ENCODE measurements at places on chromosomes 1 and 21.

DNA sequence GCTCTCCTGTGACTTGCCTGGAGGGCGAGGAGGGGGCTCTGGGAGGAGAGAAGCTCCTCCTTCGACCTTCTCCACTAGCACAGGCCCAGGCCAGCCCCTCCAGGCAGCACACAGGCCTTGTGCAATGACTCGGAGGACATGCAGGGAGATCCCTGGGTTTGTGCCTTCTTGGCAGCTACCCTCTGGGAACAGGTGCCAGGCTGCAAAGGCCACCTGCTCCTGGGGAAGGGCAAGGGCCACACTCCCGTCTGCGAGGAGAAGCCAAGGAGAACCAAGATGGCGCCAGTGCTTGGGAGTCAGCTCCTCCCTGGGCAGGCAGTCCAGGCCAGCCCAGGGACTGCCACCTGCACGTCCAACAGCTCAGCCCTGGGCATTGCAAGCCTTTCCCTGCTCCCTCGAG, 15.3 kb downstream of the CASZ1 start:
- no peak for DNase-seq

GRCh38 chr1:215132156-215132555, 49.6 kb downstream of the KCNK2 start:
- DNase-seq = no peak

- DNase-seq = no peak
Measured at GRCh38 chr1:184296466-184297243, 90.2 kb upstream of the C1orf21 start.

DNA sequence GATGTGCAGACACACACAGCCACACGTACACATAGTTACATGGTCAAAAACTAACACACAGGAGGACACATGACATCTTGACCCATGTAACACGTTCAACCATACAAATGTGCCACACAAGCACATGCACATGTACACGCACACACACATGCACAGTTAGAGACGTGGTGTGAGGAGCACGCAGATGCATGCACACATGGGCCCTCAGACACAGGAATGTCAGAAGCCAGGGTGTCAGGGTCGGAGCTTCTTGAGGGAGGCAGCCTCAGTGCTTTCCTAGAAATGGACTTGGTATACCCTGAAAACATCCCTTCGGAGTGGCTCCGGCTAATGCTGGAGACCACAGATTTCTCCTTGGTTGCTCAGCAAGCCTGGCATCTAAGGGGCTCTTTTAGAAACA, 114.3 kb downstream of the DMRTB1 start:
- DNase-seq = no peak

- DNase-seq = no peak
Measured at GRCh38 chr1:16199700-16200099, 12.8 kb downstream of the ARHGEF19 start.
